ENCODE measurements at places on chromosomes 3 and 15. TPM values are rescaled to one million over a fixed set of nuclear protein-coding genes. Genes with fewer than 3 reads are reported as not detected.

The GABRA5 gene
- total RNA-seq, result not detected

The CA12 gene
- total RNA-seq, result not detected

The AADACL2 gene
- not detected for total RNA-seq

The TOMM70 gene
- 34.5 TPM for total RNA-seq

Measured in activated B cell treated with CpG ODN at 0.5 μM for 24 hours (primary cell).